ENCODE measurements at places on chromosomes 5 and 9.
A peak's percentile ranks its signal among the peaks of the same experiment; 100 is the strongest.

DNA sequence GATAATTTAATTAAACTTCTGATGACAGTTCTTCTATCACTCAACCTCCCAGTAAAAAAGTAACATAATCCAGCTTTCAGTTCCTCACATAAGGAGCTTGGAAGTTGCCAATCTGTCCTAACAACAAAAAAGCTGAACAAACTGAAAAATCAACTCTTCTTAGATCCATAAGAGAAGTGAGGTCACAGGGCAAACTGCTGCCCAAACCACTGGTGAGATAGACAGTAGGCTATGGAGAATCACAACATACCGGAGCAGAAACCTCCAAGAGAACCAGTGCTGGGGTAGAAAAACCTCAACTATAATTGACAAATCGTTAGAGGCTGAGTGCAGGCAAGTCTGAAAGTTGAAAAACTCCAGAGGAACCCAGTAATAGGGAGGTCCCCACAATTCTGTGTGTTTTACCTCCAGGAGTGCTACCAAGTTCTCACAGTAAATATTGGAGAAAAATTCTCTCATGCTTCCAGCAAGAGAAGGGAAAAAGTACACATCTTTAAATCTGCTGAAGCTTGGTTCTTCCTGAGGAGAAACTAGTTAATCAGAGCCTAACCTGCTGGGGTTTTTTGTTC, 300.0 kb downstream of the PDE4D start:
- no peaks in the 10 kb centered on the region for H3K36me3 ChIP-seq
- peak; percentile 34 for DNase-seq
- H3K27ac ChIP-seq, result no peak overlapping the region

DNA sequence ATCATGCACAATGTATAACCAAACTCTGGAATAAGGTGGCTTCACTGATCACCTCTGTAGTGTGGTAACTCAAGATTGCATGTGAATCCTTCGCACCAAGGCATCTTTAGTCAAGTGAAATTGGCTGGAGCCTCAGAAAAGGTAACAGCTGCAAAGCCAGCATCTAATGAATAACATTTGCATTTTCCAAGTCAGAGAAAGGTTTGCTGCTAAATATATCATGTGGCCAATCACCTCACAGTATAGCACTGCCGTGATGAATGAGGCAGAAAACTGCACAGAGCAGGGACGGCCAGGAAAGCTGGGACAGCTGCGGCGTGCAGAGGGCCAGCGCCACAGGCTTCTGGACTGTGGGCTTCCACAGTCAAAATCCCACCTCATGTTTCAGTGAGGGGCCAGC, 18.5 kb downstream of the MRPS27 start:
- peaks cover 2% of the 10 kb centered on the region for H3K36me3 ChIP-seq
- no peaks in the 10 kb centered on the region for H3K27me3 ChIP-seq
- peaks cover 6% of the 10 kb centered on the region for H3K4me1 ChIP-seq
- DNase-seq, result peak; percentile 26

GRCh38 chr5:150181766-150182545, 7.9 kb upstream of the SLC6A7 start:
- no peak overlapping the region for H3K4me3 ChIP-seq
- peaks cover 55% of the 10 kb centered on the region for H3K4me1 ChIP-seq
- peaks cover 5% of the 10 kb centered on the region for H3K27me3 ChIP-seq
- no peak for DNase-seq

GRCh38 chr9:82757924-82758323, 305.0 kb downstream of the RASEF start:
- H3K27ac ChIP-seq, result no peak overlapping the region
- H3K4me3 ChIP-seq, result no peak overlapping the region
- DNase-seq, result no peak
- H3K4me1 ChIP-seq, result no peaks in the 10 kb centered on the region
- H3K36me3 ChIP-seq, result no peaks in the 10 kb centered on the region

DNA sequence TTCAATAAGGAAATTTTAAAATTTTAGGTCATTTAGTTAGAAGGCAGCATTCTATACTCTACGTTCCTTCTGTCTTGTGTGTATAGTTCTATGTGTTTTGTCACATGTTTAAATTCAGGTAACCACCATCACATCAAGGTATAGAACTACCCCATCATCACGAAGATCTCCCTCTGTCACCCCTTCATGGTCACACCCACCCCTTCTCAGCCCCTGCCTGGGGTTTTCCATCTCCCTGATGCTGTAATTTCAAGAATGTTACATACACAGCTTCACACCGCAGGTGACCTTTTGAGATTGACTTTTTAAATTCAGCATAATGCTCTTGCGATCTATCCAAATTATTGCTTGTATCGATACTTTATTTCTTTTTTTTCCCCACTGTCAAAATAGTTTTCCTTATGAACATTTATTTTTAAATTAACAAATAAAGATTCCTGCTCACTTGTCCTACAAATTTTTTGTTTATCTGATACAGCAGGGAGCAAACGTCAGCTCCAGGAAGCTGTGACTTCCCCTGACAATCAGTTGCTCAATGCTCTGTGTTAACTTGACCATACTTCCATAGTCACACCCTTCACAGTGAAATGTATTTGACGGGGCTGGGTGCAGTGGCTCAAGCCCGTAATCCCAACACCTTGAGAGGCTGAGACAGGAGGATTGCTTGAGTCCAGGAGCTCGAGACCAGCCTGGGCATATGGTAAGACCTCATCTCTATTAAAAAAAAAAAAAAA, 10.2 kb downstream of the BTNL8 start:
- peaks cover 4% of the 10 kb centered on the region for H3K27me3 ChIP-seq
- H3K4me3 ChIP-seq, result no peak overlapping the region
- H3K36me3 ChIP-seq, result no peaks in the 10 kb centered on the region
- peak; percentile 11 for DNase-seq
- no peaks in the 10 kb centered on the region for H3K4me1 ChIP-seq
